Mammary microvascular endothelial cell (primary cell): ENCODE measurements at places on chromosomes 5 and 9. TPM values are rescaled to one million over a fixed set of nuclear protein-coding genes. Genes with fewer than 3 reads are reported as not detected.

PCDHGB5 gene
- total RNA-seq = 7.9 and 8.3 TPM in 2 replicates

GPR150 gene
- 1.5 and 1.9 TPM in 2 replicates for total RNA-seq

C5 gene
- 0.54 and 1.7 TPM in 2 replicates for total RNA-seq

ECM2 gene
- total RNA-seq = not detected in 2 replicates

CCNO gene
- 0.13 and 0.44 TPM in 2 replicates for total RNA-seq

GDNF gene
- total RNA-seq = not detected in 2 replicates

PITX1 gene
- not detected in 2 replicates for total RNA-seq

ARL14EPL gene
- 0.07 and 0.15 TPM in 2 replicates for total RNA-seq

ACSL6 gene
- not detected in 2 replicates for total RNA-seq

ACTBL2 gene
- total RNA-seq = 0.10 TPM in 1 of 2 replicates, not detected in the other

OBP2B gene
- total RNA-seq = not detected in 2 replicates

TERT gene
- not detected in 2 replicates for total RNA-seq

EPB41L4B gene
- total RNA-seq = 0.13 and 0.39 TPM in 2 replicates

LRRC14B gene
- total RNA-seq = not detected in 2 replicates

PCDHGB2 gene
- 2.9 and 3.3 TPM in 2 replicates for total RNA-seq
